ENCODE measurements at places on chromosomes 6 and 20.

DNA sequence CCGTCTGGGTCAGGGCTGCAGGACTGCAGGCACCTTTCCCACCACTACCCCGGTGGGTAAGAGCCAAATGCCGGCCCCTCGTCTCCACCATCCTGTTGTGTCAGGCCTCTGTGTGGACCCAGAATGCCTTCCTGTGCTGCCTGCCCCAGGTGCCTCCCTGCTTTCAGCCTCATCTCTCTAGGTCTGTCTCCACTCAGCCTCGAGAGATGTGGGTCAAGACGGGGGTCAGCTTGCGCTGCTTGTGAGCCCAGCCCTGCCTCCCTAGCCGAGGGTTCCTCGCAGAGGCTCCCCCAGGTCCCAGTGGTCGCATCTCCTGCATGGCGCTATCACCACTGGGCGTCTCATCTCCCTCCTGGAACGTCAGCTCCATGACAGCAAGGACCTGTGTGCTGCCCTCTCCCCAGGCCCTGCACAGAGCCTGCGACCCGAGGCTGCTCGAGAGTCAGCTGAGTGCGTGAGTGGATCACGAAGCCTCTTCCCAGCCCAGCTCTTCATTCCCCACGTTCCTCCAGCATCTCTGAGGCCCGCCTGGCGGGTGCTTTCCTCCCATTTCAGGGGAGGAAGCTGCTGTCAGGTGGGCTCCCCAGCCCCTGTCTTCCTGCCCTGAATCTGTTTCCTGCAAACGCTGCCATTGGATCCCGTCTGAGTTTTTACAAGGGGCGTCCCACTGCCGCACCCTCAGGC lies 38.7 kb upstream of the ZBP1 start:
- DNase-seq: no peak

DNA sequence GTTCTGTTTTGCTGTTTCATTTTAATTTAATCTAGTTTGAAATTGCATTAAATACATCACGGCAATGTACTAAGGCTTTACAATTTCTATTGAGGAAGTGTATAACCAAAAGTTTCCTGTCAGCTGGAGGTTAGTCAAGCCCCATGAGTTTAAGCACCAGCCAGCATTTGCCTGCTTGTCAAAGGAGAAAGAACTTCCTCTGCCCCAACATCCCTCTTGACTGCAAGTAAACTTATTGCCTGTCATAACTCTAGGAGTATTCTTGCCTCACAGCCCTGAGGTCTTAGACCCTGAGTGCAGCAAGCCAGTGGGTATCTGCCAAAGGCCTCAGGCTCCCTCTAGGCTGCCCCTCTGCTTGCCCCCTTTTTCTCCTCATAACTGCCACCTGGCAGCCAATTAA lies 106.7 kb upstream of the INSM1 start:
- DNase-seq: no peak

GRCh38 chr6:25418454-25419052 lies 139.4 kb downstream of the CARMIL1 start:
- DNase-seq: no peak

DNA sequence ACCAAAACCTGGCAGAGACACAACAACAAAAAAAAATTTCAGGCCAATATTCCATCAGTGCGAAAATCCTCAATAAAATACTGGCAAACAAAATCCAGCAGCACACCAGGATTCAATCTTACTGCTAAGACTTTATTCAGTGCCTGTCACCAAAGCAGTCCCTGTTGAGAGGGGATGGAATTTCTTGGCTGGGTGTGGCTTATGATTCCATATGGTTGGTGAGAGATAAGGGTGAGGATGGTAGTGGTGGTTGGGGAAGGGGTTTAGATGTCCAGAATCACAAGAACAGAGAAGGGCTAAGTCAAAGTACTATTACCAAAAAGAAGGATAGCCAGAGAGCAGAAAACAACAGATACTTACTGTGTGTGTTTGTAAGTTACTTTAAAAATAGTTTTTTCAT lies 152.8 kb upstream of the SLC35B3 start:
- no peak for DNase-seq

GRCh38 chr20:62643521-62644043 lies 1.3 kb downstream of the SLCO4A1 start:
- no peak for DNase-seq

- no peak for DNase-seq
These were observed 121.4 kb upstream of the DST start for GRCh38 chr6:56764081-56764566.
